Neural crest cell (in vitro differentiated cells): ENCODE measurements at places on chromosomes 4 and X. TPM values are rescaled to one million over a fixed set of nuclear protein-coding genes. Genes with fewer than 3 reads are reported as not detected.
A peak's percentile ranks its signal among the peaks of the same experiment; 100 is the strongest.

GRCh38 chr4:10730590-10730989, 46.0 kb upstream of the CLNK start:
- no peak for DNase-seq

DNA sequence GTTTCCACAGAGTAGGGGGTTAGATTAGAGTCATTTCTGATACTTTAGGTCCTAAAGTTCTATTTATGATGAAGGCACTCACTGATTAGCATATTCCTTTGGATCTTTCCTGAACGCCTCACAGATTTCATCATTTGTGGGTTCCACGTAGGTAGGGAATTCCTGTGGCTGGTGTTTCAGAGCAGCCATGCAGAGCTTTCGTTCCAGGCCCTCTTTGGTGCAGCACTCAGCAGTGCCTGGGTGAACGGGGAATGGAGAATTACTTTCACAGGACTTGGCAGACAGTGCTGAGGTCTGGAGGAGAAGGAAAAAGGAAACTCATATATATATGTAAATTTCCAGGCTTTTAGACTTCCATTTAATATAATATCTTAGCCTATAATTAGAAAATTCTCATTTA, 18.5 kb downstream of the GC start:
- no peak for DNase-seq

DNA sequence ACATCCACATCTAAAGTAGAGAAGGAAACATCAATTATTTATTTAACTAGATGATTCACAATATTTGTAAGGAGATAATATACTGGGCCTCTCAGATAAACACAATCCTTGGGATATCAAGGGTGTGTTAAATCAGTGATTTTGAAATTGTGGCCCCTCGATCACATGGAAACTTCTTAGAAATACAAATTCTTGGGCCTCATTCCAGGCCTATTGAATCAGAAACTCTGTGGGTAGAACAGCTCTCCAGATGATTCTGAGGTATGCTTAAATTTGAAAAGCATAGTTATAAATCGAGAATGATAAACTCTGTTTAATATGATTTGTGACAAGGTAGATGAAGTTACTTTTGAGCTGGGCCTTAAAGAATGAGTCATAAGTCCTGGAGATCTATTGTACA, 64.3 kb upstream of the GPR174 start:
- DNase-seq, result no peak

GRCh38 chr4:22029803-22030202, 81.2 kb upstream of the KCNIP4 start:
- DNase-seq, result no peak

GRCh38 chrX:53049127-53049517, 533 bp downstream of the GPR173 start:
- DNase-seq, result no peak

GRCh38 chr4:172938072-172938829, 230.4 kb upstream of the GALNT7 start:
- DNase-seq, result no peak

DNA sequence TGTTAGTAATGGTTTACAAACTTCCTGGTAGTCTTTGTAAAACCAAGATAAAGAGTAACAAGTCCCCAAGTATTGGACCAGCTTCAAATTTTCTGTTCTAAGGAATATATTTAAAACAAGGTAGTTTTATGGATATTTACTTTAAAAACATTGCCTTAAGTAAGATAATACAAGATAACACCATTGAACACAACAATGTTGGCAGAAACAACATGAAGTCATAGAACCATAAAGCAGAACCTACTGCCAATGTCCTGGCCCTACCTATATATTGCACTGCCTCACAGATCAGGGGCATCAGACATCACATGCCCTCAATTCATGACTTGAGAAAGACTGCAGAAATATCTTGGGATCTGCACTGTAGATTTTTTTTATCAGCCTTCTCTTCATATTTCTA, 1176.2 kb downstream of the PCDH7 start:
- DNase-seq, result no peak

DNA sequence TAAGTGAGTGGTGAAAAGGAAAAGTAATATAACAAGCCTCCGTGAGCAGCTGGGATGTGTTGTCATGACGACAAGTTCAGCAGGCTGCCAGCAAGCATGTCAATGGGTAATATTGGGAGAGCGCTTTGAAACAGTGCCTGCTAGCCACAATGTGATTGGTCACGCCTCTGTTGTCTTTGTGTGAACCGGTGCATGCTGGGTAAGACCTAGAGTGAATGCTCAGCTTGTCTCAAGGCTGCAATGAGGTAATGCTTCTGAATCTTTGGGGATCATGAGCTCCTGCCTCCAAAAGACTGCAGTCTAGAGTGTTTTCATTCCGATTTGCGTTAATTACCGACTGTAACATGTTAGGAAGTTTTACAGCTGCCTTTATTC, 54.9 kb downstream of the STOX2 start:
- DNase-seq, result peak; percentile 64

DNA sequence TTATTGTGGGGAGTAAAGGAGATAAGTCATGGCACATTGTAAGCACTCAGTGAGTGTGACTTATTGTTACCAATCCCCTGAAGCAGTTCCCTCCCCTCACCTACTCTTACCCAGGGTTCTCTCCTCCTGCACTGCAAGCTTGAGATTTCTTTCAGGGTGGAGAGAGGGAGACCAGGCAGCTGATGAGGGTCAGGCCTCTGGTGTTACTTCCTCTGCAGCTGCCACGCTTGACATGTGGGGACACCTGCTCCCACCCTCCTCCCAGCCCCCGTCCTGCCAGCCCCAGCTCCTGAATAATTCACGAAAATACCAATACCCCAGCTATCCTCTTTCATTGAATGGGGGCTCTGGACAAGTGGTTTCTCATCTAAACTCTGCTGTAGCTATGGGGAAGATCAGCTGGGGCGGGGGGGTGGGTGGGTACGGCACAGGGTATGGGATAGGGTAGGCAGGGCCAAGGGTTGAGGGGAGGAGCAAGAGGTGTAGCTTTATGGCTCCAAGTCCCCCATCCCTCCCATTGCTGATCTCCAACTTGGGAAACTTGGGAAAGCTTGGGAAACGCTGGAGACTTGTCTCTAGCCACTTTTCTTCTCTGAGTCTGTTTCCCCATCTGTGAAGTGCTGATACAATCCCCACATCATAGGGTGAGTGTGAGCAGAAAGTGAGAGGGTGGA, 148.5 kb upstream of the PJA1 start:
- DNase-seq, result no peak

GRCh38 chr4:112141366-112142138, 3.7 kb upstream of the FAM241A start:
- no peak for DNase-seq

- no peak for DNase-seq
These were observed 24.9 kb upstream of the SEC24B start for GRCh38 chr4:109408711-109409110.

DNA sequence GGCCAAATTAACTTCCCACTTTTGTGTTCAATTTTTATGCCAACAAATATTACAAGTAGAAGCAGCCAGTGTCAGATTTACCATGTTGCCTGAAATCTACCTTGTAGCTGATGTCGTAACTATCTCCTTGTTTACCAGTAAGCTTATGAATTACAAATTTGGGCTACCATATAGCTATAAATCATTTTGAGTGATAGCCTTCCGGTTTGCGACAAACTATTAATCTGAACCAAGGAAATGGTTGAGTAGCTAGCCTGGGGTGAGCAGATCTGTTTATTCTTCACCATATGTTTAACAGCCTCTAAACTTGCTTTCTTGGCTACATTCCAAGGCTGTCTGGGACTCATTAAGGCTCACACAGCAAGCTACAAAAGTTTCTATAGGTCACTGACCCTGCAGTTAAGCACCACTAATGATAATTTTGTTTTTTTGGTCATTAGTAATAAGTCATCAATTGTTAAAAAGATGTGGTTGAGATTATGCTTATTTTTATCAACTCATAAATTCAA, 218.7 kb upstream of the SPOCK3 start:
- DNase-seq, result no peak

DNA sequence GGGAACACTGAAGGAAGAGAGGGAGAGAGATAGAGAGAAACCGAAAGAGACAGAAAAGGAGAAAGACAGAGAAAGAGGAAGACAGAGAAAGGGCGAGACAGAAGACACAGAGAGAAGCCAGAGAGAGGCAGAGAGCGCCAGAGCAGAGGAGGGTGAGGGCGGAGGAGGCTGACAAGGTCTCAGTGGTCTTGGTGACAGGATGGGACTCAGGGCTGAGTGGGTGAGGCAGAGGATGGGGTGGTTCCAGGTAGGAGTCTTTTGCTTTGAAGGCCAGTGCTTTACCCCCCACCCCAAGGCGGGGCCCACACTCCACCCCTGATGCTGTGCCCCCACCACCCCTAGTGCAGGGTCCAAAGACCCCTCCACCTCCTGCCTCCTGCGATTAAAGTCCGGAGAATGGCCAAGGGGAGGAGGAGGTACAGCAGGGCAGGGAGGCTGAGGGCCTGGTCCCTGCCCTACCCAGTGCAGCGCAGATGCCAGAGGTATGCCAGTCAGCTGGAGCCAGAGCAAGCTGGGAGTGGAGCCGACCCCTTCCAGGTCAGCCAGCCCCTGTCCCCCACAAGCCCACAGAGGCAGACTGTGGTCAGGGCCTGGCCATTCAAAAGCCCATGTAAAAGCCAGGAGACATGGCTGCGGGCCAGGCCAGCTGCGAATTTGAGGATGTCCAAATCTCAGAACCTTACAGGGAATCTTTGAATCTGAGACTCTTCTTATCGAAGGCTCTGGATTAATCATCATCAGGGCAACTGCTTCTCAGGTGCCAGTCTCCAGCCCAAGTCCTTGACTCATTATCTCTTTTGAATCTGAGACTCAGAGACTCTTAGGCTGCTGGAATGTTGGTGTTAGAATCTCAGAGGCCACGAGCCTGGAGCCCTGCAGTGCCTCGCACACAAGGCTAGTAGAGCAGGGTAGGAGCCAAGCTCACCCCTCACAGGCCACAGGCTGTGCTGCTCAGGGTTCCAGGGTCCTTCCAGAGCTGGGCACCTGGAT, 758 bp downstream of the IQSEC2 start:
- DNase-seq, result no peak

GRCh38 chr4:86544310-86544966, 49.7 kb upstream of the PTPN13 start:
- DNase-seq, result no peak

- DNase-seq, result no peak
These were observed 44.8 kb downstream of the GSX2 start for GRCh38 chr4:54144661-54145171.

- no peak for DNase-seq
These were observed 33.8 kb downstream of the FAM13A start for GRCh38 chr4:89023140-89023539.

GRCh38 chr4:93182722-93183121, 645.8 kb upstream of the ATOH1 start:
- DNase-seq, result no peak

Gene TAF7L
- 0.19 TPM in 1 of 2 replicates, not detected in the other for total RNA-seq

Gene HGFAC
- total RNA-seq, result 1.3 and 1.6 TPM in 2 replicates

Gene ACSL4
- total RNA-seq, result 62.4 and 67.3 TPM in 2 replicates

Gene SPANXC
- total RNA-seq, result not detected in 2 replicates

Gene MAGEA8
- not detected in 2 replicates for total RNA-seq

Gene KDR
- total RNA-seq, result 0.12 TPM in 1 of 2 replicates, not detected in the other
